T-cell (primary cell): ENCODE measurements at places on chromosomes 7 and 10.

DNA sequence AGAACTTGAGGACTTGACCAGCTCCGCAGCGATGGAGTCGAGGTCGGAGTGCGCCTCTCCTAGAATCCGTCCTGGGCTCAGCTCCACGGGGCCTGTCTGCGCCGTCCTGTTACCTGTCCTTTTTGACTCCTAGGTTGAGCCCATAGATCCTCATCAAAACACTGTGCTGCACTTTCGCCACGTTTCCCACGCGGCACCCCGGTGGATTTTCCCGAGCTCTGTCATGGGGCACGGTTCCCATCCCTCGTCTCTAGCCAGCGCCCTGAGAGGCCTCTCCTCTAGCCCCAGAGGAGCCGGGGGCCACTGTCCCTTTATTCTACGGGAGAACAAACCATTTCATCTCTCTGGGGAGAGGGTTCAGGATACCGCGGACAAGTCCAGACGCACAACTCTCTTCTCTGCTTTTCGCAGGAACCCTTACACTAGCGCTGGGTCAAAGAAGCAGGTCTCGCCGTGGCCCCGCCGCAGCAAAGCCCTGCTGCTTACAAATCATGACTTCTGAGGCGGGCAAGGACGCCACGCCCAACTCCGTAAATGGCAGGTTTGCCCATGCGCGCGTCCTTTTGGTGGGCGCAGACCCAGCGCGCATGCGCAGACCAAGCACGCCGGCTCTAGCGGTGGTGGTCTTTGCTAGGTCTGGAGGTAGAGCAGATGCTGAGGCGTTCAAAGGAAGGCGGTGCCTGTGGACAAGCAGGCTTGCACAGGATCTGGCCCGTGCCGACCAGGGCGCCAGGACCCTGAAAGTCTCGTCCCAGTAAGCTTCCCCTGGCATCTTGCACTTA lies 10.3 kb upstream of the ANKRD7 start:
- DNase-seq: peak; percentile 72

GRCh38 chr10:93039721-93040120 lies 20.9 kb upstream of the CYP26C1 start:
- no peak for DNase-seq

DNA sequence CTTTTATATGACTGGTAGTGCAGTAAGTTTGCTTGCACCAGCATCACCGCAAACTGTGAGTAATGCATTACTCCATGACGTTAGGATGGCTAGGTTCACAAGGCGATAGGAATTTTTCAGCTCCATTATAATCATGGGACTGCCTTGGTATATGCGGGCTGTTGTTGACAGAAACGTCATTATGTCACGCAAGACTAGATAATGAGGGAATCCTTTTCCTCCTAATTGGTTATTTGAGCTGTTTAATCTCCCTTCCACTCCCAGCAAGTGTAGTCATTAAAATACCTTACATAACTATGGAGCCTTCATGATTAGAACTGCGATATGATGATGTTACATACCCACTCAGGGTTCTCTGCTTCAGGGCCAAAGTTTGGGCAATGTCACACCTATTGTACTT lies 17.3 kb downstream of the KLLN start:
- DNase-seq: no peak

GRCh38 chr7:128918016-128918665 lies 7.6 kb upstream of the KCP start:
- no peak for DNase-seq
